ENCODE measurements at places on chromosomes 6 and 20.
A peak's percentile ranks its signal among the peaks of the same experiment; 100 is the strongest.

DNA sequence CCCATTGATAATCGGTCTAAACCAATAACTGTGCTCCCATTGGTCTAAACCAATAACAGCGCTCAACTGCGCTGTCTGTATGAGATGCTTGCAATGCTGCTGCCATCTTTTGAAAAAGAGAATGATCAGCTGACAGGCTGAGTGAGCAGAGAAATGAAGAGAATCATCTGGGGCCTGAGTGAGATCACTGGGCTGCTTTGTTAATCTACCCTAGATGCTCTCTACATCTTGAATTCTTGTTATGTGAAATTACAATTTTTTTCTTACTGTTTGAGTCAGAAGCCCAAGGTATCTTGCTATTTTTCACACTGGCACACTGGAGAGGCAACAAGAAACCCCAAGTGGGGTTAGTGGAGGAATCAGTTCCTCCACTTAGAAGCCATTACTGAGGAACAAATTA lies 91.5 kb upstream of the GCM1 start:
- DNase-seq = no peak

- no peak for DNase-seq
Measured at GRCh38 chr6:55875400-55875799, at the start of gene BMP5. TSS of gene BMP5 (minus strand) at chr6:55875590. CDS start at chr6:55874865, 725 bp downstream.

GRCh38 chr6:129936329-129937165 lies 75.4 kb upstream of the TMEM244 start:
- DNase-seq = peak; percentile 80

DNA sequence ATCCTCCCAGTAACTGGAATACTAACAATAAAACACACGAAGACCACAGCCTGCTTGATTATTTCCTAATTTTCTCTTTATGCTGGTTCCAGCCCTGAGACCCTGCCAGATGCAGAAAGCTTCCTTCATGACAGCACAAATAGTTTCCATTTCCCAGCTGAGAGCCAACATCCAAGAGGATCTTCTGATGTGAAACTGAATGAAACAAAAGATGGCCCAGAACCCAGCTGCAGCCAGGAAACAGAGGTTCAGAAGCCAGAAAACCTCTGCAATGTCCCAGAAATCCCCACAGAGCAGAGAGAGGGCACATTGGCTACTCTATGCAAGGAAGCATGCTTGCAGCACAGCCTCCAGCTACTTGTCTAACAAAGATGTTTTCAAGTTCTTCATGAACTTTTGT lies 61.8 kb upstream of the PLEKHG1 start:
- peak; percentile 25 for DNase-seq

GRCh38 chr6:52325695-52326471 lies 36.1 kb upstream of the PAQR8 start:
- DNase-seq = no peak

GRCh38 chr6:118223316-118223715 lies 316.3 kb downstream of the SLC35F1 start:
- no peak for DNase-seq

GRCh38 chr6:87504441-87504840 lies 31.7 kb downstream of the SLC35A1 start:
- no peak for DNase-seq

- DNase-seq = no peak
Measured at GRCh38 chr6:143559051-143559660, 47.6 kb upstream of the FUCA2 start.

Data from Ammon's horn (tissue), 1 donor.